ENCODE measurements at places on chromosomes 7 and 10.

DNA sequence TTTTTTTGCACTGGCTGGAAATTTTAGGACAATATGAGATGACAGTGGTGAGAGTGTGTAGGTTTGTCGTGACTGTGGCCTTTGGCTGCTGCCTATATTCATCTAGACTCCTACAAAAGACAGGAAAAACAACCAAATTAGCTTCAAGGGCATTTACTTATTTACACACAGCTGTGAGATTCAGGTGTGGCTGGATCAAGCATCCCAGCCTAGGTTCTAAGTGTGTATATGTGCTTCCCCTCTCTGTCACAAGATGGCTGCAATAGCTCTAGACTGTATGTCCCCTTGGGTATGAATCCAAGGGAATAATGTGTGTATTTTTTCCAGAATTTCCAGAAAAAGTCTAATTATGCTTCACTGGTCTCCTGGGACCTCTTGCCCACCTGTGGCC, 25.5 kb upstream of the INPP5A start:
- DNase-seq: no peak

DNA sequence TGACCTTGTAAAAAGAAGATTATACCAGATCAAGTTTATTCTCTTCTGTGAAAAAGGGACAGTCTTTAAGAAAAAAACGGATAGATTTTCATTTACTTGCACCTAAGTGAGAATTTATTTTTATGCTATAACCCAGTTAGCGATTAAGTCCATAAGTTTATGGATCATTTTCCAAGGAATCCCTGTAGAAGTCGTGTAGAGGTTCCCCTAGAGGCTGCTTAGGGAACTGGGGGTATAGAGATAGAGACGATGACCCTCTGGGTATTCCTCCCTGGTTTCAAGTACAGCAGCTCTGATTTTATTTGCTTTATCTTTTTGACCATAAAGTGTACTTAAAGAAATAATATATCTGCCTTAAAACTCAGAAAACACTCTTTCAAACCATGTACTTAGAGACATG, 648.4 kb upstream of the LRRTM3 start:
- no peak for DNase-seq

- no peak for DNase-seq
These were observed 82.8 kb upstream of the GNA12 start for GRCh38 chr7:2926896-2927405.

DNA sequence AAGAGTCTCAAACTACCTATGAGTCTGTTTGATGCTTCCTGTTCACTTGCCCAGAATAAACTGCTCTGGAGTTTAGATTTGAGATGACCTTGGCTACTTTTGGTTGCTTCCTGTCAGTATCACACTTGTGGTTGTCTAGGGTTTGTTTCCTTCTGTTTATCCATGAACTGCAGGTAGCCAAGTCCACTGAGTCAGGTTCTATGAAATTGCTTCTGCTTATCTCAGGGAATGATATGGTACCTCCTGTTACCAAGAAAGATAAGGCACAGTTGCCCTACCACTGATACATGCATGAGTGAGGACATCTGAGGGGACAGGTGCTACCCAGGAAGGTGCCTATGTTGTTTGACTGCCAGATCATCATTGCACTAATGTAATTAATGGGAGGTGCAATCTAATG, 15.8 kb upstream of the EEPD1 start:
- DNase-seq: no peak

GRCh38 chr10:29471544-29471859, 163.3 kb downstream of the SVIL start:
- no peak for DNase-seq

DNA sequence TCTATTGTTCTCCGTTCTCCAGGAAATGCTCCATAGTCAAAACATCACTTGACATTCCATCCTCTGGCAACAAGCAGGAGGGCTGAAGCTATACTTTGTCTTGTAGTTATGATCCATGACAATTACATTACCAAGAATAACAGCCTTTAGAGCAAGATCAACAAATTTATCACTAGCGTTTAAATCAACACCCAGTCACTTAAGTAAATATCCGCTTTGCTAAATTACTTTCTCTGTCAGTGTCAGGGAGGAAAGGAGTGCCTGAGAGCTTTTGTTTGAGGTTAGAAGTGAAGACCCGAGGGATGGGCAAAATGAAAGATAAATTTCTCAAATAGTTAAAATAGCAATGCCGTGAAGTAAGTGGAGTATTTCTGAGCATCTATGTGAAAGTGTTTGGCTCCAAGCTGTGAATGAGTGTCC, 236.1 kb upstream of the BMPER start:
- peak; percentile 28 for DNase-seq

Measured in NCI-H1436 (cell line).